ENCODE measurements at places on chromosomes 6 and 20.

DNA sequence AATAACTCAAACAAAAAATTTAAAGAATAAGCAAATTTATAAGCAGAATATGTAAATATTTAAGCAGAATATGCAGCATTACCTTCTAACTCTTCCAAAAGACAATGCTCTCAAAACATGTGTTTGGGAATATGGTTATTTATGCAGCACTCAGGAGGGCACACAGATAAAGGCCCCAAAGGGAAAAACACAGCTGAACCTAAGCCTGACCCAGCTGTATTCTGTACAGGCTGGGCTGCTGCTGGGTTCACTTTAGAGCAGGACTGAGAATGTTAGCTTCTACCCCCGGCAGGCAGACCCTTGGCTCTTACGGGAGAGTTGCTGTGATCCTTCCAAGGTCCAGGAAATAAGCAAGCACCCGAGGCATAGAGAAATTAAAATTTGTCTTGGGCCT is 37.3 kb downstream of the ABHD12 start:
- DNase-seq: no peak

- no peak for DNase-seq
Measured at GRCh38 chr20:46060975-46061374, 28.8 kb downstream of the NCOA5 start.

DNA sequence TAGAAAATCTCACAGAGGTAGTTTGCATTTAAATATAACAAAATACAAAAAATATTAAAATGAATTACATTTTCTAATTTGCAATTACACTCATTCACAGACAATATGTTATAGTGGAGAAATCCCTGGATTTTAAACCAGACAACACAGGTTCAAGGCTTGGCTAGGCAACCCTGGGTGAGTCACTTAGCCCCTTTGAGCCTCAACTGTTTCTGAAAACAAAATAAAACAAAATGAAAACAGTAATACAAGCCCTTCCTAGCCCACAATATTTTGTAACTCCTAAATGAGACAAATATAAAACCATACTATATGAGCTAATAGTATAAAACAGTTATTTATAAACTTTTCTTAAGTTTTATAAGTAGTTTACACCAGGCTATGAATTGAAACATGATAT is 41.0 kb downstream of the UQCC1 start:
- DNase-seq: no peak

GRCh38 chr6:111410371-111410770 is 72.6 kb downstream of the REV3L start:
- DNase-seq: no peak

DNA sequence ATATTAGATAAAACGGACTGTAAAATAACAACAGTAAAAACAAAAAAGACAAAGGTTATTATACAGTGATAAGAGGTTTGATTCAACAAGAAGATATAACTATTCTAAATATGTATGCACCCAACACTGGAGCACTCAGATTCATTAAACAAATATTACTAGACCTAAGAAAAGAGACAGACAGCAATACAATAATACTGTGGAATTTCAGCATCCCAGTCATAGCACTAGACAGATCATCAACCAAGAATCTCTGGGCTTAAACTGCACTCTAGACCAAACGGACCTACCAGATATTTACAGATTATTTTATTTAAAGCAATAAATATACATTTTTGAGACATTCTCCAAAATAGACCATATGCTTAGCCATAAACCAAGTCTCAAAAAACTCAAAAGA is 263.8 kb downstream of the C6orf118 start:
- no peak for DNase-seq

DNA sequence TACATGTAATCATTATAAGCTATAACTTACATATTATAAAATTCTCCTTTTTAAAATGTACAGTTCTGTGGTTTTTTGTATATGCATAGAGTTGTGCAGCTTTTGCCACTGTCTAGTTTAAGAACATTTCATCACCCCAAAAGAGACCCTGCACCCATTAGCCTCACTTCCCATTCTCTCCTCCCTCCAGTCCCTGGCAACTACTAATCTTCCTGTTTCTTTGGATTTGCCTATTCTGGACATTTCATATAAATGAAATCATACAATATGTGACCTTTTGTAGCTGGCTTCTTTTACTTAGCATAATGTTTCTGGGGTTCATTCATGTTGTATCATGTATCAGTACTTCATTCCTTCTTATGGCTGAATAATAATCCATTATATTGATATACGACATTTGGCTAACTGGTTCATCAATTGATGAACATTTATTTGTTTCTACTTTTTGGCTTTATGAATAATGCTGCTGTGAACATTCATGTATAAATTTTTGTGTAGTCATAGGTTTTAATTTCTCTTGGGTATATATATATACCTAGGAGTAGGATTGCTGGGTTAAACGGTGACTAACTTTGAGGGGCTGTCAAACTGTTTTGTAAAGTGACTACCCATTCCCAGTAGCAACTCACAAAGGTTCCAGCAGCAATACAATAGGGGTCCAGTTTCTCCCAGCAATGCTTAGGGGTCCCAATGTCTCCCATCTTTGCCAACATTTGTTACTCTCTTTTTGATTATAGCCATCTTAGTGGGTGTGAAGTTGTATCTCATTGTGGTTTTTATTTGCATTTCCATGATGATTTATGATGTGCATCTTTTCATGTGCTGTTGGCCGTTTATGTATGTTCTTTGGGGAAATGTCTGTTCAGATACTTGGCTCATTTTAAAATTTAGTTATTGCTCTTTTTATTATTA is 10.7 kb downstream of the PTPRA start:
- DNase-seq: no peak

GRCh38 chr20:588476-588875 is 21.6 kb downstream of the TCF15 start:
- DNase-seq: no peak

GRCh38 chr6:110282412-110282811 is 75.7 kb downstream of the METTL24 start:
- DNase-seq: no peak

GRCh38 chr20:10558635-10559187 is 115.1 kb downstream of the JAG1 start:
- peak; percentile 73 for DNase-seq

DNA sequence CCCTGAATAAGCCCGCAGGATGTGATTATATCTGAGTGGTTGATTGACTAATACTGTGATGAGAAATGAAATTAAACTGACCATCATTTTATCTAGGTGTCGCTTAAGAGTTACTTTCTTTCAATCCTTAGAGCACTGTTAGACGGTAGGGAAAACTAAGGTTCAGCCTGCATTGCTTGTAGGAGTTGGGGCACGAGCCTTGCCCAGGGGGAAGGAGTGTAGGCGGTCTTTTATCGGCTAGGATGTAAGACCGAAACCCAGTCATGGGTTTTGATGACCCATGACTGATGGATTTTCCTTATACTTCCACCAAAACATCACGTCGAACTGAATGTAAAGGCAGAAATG is 392 bp upstream of the TASP1 start:
- DNase-seq: no peak

DNA sequence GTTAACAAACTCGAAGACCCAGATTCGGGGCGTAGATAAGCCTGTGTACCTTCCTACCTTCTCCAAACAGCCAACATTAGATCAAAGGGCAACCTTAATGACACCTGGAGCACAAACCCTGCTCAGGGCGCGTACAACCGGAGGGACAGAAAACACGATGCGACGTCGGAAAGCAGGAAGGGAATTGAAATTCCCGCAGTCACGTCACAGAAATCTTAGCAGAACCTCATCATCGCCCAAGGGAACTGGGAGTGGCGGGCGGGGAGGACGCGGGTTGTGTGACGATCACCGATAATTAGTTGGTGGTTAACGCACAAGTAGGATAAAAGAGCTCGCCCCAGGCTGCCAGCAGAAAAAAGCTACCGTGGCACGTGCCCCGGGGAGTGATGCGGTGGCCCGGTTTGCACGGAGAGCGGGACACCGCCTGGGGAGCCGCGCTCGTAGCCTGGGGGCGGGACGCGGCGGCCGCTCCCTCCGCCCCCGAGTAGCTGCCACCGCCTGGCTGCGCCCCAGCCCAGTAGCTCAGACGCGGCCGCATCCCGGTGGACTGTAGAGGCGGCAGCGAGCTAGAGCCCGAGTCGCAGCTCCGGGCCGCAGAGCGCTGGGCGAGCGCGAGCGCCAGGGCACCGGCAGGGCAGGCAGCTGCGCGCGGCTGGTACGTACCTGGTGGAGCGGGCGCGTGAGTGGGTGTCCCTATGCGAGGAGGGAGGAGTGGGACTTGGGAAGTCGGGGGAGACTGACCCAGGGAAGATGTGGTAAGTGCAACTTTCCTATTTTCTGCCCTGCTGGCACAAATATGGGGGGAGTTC is at the start of gene PKIB:
TSS of gene PKIB (plus strand) at position 525 of the 809 bp plus-strand sequence. CDS start 107,390 bp downstream, outside the sequence.
- DNase-seq: no peak

DNA sequence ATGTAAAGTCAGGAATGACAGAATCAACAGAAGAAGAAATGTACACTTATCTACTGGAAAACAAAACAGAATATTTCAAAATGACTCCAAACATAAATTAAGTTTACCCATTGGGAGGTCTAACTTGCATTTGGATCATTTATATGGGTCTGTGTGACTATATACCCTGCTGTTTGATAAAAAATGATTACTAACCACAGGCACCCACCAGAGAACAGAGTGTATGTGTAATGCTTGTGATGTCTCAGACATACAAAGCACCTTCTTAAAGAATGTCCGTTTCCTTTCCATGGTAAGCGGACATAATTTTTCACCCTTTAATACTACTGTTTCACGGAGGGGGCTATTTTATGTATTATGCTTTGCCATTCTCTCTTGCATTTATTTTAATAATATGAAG is 19.2 kb downstream of the SIM1 start:
- DNase-seq: no peak

DNA sequence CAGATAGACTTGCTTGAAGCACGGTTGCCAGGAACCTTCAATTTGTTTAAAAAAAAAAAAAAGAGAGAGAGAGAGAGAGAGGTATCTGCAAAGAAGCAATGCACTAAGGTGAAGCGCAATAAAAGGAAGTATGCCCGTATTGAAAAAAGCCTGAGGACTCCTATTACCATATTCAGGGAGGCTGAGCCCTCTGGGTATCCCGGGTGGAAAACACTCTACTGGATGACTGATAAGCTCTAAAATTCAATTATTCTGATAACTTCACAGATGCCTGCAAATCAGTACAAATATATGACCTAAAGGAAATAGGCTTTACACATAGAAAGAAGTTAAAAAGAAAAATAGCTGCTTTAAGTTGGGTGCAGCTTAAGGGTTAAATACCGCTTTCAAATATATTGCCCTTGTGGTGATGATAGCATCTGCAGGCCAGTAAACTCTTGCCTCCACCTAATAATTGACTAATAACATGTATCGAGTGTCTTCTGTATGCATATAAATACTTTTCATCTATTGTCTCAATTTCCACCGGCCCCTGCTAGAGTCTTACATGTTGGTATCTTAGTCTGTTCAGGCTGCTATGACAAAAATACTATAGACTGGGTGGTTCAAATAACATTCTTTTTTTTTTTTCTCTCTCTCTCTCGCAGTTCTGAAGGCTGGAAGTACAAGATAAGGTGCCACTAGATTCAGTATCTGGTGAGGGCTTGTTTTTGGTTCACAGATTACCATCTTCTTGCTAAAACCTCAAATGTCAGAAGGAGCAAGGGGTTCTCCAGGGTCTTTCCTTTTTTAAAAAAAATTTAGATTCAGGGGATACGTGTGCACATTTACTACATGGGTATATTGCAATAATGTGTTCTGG is 187.4 kb upstream of the JARID2 start:
- peak; percentile 17 for DNase-seq

DNA sequence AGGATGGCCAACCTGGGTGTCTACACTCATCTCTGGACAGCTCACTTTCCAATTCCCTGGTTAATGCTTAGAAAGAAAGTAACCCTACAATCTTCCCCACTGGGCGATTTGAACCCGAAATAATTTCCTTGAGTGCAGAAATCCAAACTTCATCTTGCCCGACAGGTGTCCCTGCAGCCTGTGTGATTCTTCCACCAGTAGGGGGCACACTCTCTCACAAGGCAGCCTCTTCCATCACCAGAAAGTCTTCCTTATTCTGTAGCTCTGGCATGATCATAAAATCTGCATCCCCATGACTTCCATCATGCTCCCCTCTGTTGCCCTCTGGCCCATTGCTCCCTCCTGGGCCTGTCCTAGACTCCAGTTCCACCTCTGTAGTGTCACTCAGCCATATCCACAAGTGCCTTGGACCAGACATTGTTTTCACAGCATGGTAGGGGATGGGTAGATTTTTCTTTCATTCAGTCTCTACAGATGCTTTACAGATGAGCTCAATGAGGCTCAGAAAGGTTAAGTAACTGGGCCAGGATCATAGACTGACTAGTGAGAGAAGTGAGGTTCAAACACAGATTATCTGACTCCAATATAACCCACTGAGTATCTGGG is 170.4 kb upstream of the SPTLC3 start:
- peak; percentile 27 for DNase-seq

- DNase-seq: no peak
Measured at GRCh38 chr6:4637691-4638433, 138.3 kb upstream of the CDYL start.

DNA sequence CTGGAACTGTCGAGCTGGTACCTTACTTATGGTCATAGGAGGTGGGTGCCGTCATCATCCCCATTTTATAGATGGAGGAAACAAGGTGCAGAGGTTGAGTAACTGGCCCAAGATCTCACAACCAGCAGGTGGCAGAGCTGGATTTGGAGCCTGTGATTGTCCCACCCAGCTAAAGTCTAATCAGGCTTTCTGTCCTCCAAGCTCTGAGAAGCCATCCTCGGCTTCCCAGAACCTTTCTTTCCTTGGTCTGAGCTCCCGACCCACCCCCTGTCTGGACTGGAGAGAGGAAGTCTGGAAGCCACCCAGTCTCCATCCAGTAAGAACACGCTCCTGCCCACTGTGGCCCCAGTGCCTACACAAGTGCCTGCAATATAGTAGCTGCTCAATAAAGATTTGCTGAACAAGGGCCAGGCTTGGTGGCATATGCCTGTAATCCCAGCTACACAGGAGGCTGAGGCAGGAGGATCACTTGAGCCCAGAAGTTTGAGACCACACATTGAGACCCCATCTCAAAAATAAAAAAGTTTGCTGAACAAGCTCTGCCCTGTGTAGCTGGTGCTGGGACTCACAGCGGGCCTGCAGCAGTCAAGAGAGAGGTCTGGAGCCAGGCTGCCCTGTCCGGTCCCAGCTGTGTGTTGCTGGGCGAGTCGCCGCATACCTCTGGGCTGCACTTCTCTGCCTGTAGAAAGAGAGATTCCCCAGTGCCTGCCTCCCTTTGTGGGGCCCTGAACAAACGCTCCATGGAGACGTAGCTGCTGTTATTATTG is 32.5 kb upstream of the DLGAP4 start:
- peak; percentile 28 for DNase-seq

DNA sequence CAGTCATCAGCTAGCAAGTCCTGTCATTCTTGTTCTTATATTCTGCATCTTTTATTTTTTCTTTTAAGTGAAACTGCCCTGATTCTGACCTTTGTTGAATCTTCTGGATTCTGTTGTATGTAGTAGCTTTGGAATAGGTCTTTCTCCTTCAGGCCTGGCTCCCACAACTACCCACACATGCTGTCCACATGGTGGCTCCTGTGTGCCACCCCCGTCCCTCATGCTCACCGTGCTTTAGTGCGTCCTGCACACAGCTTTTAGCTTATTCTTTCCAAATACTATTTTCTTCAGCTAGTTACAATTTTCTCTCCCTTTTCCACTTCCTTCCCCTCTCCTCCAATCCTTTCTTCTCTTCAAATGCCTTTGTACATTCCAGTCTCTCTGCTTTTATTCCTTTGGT is 61.8 kb downstream of the CTNNBL1 start:
- no peak for DNase-seq

- DNase-seq: no peak
Measured at GRCh38 chr6:151089978-151090377, 149.8 kb upstream of the AKAP12 start.

GRCh38 chr6:39090036-39090435 is 24.9 kb downstream of the SAYSD1 start:
- DNase-seq: no peak

- DNase-seq: no peak
Measured at GRCh38 chr6:43853066-43853650, 83.1 kb downstream of the VEGFA start.
